ENCODE measurements at places on chromosomes 7 and 10.
A peak's percentile ranks its signal among the peaks of the same experiment; 100 is the strongest.

- DNase-seq, result no peak
These were observed 42.1 kb upstream of the ADRA2A start for GRCh38 chr10:111034598-111035310.

DNA sequence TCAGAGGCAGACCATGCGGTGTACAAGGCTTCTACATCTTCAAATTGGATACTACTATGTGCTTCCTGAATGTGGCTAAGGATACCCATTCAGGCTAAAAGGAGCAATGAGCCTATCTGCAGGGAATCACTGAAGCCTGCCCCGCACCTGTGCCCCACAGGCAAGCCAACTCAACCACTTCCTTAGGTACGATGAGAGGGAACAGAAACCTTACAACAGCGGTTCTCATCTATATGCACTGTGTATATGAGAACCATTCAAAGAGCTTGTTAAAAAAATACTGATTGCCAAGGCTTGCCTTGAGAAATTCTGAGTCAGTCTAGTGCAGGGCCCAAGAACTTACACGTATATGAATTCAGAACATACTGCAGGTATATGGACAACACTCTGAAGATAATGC lies 679.6 kb downstream of the PARD3 start:
- no peak for DNase-seq

DNA sequence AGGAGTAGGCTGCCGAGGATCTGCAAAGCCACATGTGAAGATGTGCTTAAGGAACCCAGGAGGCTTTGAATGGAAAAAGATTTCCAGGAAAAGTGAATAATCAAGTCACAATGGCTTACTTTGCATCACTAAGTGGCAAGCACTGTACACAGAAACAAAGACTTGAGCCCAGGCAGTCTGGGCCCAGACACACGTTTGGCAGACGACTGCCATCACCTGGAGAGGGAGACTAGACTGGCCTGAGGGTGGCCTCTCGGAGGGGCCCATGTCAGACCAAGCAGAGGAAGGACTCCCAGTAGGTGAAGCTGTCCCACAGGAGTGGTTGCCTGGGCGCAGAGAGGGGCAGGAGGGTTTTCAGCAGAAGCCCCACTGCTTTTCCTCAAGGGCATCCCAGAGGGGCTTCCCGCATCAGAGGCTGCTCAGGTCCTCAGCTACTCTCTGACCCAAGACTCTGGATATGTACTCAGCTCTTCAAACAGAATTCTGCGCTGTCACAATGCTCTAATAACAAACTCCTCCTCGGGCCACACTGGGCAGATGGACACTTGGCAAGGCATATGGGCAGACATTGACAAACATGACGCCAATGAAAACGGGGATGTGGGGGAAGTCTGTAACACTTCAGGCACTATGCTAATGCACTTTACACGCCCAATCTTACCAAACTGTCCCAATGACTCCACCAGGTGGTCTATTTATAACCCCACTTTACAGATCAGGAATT lies 27.9 kb upstream of the FRAT2 start:
- no peak for DNase-seq

- peak; percentile 34 for DNase-seq
These were observed 129.9 kb downstream of the NOC3L start for GRCh38 chr10:94232711-94233383.

DNA sequence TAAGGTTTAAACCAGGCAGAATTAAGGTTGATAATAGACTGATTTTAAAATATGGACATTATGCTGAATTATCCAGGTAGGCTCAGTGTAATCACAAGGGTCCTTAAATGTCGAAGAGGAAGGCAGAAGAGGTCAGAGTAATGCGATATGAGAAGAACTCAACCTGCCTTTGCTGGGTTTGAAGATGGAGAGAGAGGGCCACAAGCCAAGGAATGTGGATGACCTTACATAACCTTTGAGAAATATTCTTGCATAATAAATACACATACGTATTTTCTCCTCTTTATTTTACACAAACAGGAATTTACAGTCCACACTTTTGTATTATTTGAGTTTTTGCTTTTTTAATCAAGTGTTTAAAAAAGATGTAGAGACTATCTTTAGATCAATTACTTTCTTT lies 88.5 kb downstream of the ST7 start:
- no peak for DNase-seq

GRCh38 chr7:157003445-157003755 lies 7.1 kb downstream of the MNX1 start:
- DNase-seq, result no peak

DNA sequence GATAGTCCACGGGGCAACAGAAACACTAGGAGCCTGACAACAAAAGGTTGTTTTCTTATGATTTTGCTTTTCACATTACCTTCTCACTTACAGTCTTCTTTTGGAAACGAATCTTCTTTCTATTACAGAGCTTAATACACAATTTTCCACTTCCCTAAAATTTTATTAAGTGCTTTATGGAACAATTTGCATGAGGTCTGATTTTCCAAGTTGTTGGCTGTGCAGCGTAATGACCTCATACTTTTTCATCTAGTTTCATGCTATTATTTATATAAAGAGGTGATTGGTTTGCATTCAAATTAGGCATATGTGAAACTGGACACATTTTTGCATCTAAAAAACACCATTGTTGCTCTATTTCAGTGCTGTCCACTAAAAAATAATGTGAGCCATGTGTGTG lies 76.7 kb downstream of the CFAP58 start:
- no peak for DNase-seq

GRCh38 chr10:5563991-5564536 lies 39.3 kb downstream of the CALML3 start:
- no peak for DNase-seq

GRCh38 chr10:13089345-13089744 lies 10.6 kb upstream of the OPTN start:
- DNase-seq, result no peak

DNA sequence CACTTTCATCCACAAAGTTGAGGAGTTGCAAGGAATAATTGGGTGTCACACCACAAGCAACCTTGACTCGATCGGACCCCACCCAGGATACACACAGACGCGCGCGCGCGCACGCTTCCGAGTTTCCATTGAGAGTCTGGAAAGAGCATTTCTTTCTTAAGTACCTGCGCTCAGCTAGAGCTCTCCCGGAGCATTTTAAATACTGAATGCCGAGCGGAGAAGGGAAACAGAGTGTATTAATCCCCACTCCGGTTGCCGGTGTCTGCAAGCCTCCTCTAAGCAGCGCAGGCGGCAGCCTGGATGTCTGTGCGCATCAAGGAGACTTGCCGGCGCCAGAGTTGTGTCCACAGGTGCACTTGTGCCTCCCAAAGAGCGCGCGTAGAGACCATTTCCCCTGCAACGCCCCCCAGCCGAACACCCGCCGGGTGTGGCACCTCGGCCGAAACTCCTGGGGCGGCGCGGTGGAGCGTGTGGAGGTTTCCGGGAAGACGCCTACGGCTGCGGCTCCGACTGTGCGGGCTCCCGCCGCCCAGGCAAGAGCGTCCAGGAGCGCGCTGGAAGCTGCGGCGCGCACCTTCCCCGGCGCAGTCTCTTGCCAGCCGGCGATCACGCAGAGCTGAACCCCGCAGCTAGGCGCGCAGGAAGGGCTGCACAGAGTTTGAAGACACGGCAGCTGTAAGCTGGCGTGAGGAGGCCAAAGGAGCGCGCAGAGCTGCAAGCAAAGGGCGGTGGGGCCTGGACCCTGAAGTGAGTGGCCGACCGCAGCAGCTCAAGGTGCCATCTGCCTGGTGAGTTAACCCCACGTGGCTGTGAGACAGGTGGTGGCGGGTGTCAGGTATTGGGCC lies 1.1 kb upstream of the FEZF1 start:
- no peak for DNase-seq

- DNase-seq, result peak; percentile 45
These were observed 4.3 kb upstream of the GPNMB start for GRCh38 chr7:23242321-23242720.

DNA sequence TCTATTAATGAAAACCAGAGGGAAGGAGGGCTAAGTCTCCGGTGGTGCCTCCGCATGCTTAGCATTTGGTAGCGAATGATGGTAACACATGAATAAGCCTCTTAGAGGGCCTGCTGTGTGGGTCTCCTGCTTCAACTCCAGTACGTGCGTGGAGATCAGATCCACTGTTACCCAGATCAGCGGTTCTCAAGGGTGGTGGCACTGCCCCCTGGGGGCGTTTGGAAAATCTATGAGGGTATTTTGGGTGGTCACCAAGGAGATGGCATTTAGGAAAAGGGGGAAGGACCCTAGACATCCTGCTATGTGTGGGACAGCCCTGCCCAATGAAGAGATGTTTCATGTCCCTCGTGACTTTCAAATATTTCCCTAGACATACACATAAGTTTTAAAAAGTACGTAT lies 57.1 kb upstream of the TM9SF3 start:
- DNase-seq, result no peak

- DNase-seq, result peak; percentile 73
These were observed 779 bp downstream of the C1QL3 start for GRCh38 chr10:16520900-16521299.

DNA sequence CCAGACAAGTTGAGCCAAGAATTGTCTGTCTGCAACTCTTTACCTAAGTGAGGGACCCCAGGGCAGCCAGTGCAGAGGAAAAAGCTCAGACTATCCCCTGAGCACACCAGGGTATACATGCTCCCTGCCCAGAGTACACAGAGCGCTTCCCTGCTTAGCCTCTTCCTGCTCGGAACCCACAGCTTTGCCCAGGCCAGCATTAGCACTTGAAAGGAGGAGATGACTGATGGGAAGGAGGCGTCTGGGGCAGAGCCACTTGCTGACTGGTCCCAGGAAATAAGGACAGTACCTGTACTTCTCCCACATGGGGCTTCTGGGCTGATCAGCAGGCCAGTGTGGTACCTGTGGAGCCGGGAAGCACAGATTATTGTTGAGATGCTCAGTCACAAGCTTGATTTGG lies 48.4 kb upstream of the TRIM8 start:
- no peak for DNase-seq

- DNase-seq, result no peak
These were observed 7.2 kb upstream of the CNOT4 start for GRCh38 chr7:135517060-135517459.

GRCh38 chr7:152862856-152863255 lies 103.3 kb downstream of the ACTR3B start:
- DNase-seq, result no peak

DNA sequence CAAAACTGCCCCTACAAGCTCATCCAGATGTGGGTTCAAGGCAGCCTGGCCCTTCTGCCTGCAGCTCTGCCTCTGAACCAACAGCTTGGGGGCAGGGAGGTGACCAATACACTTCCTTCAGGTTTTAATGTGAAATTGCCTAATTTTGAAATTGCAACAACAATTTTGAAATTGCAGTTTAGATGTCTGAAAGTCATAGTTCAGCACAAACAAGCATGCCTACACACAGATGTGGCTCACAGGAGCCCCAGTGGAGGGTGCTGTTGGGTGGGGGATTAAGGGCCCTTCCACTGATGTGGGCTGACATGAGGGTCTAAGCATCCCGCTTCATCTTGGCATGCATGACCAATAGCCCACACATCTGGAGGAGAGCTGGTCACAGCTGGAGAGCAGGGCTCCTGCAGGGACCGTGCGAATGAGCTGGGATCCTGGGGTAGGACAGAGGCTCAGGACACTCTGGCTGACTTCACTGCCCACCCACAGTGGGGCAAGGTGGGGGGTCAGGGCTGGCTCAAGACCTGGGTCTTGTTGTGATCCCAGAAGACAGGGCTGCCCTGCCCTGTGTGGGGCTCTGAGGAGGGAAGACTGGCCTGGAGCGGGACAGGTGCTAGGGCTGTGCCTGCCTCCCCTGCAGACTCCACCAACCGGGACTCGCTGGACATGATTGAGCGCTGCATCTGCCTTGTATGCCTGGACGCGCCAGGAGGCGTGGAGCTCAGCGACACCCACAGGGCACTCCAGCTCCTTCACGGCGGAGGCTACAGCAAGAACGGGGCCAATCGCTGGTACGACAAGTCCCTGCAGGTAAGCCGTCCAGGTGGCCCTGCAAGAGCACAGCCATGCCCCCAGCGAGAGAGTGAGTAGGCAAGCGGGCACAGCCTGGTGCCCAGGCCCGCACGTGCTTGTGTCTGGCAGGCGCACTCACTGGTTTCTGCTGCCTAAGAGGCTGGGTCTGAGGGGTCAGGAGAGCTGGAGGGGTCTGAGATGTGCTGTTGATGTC lies 32.3 kb downstream of the CHAT start:
- DNase-seq, result no peak

DNA sequence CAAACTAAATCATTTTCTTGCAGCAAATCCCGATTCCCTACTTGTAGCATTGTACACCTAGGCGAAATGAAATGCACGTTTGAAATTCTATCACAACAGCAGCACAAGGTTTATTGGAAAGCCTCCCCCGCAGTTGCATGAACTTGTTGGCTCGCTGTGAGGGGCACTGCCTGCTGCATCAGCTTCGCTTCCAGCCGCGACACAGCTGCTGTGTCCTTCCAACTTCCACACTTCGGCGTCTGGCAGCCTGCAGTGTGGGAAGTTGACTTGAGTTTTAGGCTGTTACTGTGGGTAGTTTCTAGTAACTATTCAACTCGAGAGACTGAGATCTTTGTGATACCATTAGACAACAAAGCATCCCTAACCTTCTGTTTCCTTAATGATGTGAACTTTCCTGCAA lies 315.8 kb upstream of the TPK1 start:
- DNase-seq, result no peak

DNA sequence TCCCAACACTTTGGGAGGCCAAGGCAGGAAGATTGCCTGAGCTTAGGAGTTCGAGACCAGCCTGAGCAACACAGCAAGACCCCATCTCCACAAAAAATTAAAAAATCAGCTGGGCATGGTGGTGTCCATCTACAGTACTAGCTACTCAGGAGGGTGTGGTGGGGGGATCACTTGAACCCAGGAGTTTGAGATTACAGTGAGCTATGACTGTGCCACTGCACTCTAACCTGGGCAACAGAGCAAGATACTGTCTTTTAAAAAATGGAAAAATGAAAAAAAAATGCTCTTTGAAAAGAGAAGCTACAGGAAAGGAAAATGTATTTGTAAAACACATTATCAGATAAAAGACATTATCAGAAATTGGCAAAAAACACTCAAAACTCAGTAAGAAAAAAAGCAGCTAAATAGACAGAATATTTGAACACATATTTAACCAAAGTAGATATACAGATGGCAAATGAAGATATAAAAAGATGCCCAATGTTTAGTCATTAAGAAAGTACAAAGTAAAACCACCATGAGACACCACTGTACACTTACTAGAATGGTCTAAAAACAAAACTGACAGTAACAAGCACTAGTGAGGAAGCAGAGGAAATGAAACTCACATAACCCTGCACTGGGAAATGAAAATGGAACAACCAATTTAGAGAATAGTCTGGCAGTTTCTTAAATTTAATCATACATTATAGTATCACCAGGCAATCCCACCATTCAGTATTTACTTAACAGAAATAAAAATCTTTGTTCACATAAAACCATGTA lies 40.5 kb downstream of the NRBF2 start:
- peak; percentile 47 for DNase-seq

DNA sequence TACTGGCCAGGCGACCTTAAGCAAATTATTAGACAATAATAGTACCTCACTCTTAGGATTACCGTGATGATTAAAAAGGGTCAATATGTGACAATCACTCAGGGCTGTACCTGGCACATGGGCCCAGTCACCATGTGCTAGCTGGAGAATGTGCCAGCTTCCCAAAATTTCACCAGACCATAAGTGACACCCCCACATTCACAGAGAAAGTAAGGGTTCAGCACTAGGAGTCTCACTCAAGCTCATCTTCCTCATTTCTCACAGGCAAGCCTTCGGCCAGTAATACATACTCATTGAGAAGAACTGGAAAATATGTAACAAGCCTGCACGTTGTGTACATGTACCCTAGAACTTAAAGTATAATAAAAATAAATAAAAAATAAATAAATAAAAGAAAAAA lies 22.4 kb upstream of the C10orf71 start:
- DNase-seq, result no peak

- DNase-seq, result no peak
These were observed 58.3 kb upstream of the PPP2R2D start for GRCh38 chr10:131842351-131843088.

GRCh38 chr10:86413046-86413728 lies 46.6 kb upstream of the GRID1 start:
- DNase-seq, result peak; percentile 68
